ENCODE measurements at places on chromosomes 7 and 10. TPM values are rescaled to one million over a fixed set of nuclear protein-coding genes. Genes with fewer than 3 reads are reported as not detected.

GRCh38 chr10:17910125-17910789, 41.5 kb upstream of the SLC39A12 start:
- H3K27me3 ChIP-seq, result no peaks in the 10 kb centered on the region
- H3K4me3 ChIP-seq, result no peak overlapping the region
- no peak for DNase-seq

GRCh38 chr7:29490094-29490607, 73.5 kb upstream of the PRR15 start:
- no peak for DNase-seq
- no peak overlapping the region for H3K27ac ChIP-seq
- no peak overlapping the region for H3K4me3 ChIP-seq
- peaks cover 9% of the 10 kb centered on the region for H3K4me1 ChIP-seq
- no peaks in the 10 kb centered on the region for H3K36me3 ChIP-seq

GRCh38 chr10:105857268-105858264, 1216.5 kb downstream of the SORCS3 start:
- H3K4me3 ChIP-seq, result no peak overlapping the region
- no peaks in the 10 kb centered on the region for H3K4me1 ChIP-seq
- no peak for DNase-seq
- no peaks in the 10 kb centered on the region for H3K36me3 ChIP-seq

DNA sequence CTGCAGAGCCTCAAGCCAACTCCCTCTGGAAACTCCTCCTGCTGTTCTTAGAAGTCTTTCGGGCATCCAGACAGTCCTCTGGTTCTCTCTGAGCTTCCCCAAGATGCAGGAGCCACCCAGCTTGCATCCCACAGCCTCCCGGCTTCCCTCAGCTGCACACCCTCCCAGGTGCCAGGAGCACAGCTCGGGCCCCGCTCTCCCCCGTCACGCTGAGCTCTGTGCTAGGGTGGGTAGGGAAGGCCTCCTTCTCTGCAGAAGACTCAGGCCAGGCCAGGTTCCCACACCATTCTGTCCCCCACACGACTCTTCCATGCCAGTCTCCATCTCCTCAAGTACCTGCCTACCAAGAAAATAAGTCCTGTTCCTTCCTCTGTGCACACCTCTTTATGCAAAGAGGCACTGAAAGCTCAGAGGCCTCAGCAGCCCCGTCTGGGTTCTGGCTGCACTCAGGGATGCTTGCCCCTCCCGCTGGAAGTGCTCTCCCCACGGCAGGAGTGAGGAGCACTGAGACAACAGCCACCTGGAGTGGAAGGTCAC, 537.1 kb downstream of the PTPRN2 start:
- H3K36me3 ChIP-seq, result no peaks in the 10 kb centered on the region
- H3K4me3 ChIP-seq, result no peak overlapping the region
- no peaks in the 10 kb centered on the region for H3K27me3 ChIP-seq
- no peak overlapping the region for H3K27ac ChIP-seq
- H3K4me1 ChIP-seq, result no peaks in the 10 kb centered on the region

- no peaks in the 10 kb centered on the region for H3K36me3 ChIP-seq
- H3K27me3 ChIP-seq, result no peaks in the 10 kb centered on the region
- no peaks in the 10 kb centered on the region for H3K4me1 ChIP-seq
- H3K27ac ChIP-seq, result no peak overlapping the region
Measured at GRCh38 chr10:78513330-78513729, 479.7 kb downstream of the RPS24 start.

- H3K27ac ChIP-seq, result no peak overlapping the region
- no peak for DNase-seq
- no peaks in the 10 kb centered on the region for H3K27me3 ChIP-seq
- H3K36me3 ChIP-seq, result no peaks in the 10 kb centered on the region
- H3K4me3 ChIP-seq, result no peak overlapping the region
Measured at GRCh38 chr10:88819290-88819689, 16.8 kb downstream of the LIPM start.

DNA sequence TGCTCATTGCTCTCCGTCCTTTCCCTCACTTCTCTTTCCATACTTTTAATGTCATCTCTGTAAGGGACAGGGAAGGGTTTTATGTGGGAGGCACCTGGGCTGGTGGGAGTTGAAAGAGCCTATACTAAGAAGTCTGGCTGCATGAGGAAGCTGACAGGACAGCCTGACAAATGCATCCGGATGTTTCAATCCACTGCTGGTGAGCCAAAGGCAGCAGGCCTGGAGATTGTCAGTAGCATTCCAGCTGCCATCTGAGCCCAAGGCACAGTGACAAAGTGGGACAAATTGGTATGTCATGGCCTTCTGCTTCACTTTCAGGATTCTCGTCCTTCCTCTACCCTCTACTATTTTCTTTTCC, 218.4 kb downstream of the STK31 start:
- no peaks in the 10 kb centered on the region for H3K36me3 ChIP-seq
- no peak overlapping the region for H3K27ac ChIP-seq
- H3K4me1 ChIP-seq, result no peaks in the 10 kb centered on the region
- no peak overlapping the region for H3K4me3 ChIP-seq
- no peak for DNase-seq

GRCh38 chr10:89926736-89927135, 225.3 kb downstream of the KIF20B start:
- H3K36me3 ChIP-seq, result no peaks in the 10 kb centered on the region
- no peak overlapping the region for H3K27ac ChIP-seq
- H3K4me1 ChIP-seq, result no peaks in the 10 kb centered on the region
- H3K4me3 ChIP-seq, result no peak overlapping the region

GRCh38 chr10:111545861-111546605, 469.2 kb downstream of the ADRA2A start:
- H3K27me3 ChIP-seq, result no peaks in the 10 kb centered on the region
- H3K27ac ChIP-seq, result no peak overlapping the region
- no peak for DNase-seq
- no peaks in the 10 kb centered on the region for H3K4me1 ChIP-seq
- no peaks in the 10 kb centered on the region for H3K36me3 ChIP-seq
- H3K4me3 ChIP-seq, result no peak overlapping the region

GRCh38 chr7:94401428-94401814, 6.7 kb downstream of the COL1A2 start:
- no peak for DNase-seq
- H3K27ac ChIP-seq, result no peak overlapping the region
- no peaks in the 10 kb centered on the region for H3K4me1 ChIP-seq
- H3K4me3 ChIP-seq, result no peak overlapping the region
- H3K36me3 ChIP-seq, result no peaks in the 10 kb centered on the region

DNA sequence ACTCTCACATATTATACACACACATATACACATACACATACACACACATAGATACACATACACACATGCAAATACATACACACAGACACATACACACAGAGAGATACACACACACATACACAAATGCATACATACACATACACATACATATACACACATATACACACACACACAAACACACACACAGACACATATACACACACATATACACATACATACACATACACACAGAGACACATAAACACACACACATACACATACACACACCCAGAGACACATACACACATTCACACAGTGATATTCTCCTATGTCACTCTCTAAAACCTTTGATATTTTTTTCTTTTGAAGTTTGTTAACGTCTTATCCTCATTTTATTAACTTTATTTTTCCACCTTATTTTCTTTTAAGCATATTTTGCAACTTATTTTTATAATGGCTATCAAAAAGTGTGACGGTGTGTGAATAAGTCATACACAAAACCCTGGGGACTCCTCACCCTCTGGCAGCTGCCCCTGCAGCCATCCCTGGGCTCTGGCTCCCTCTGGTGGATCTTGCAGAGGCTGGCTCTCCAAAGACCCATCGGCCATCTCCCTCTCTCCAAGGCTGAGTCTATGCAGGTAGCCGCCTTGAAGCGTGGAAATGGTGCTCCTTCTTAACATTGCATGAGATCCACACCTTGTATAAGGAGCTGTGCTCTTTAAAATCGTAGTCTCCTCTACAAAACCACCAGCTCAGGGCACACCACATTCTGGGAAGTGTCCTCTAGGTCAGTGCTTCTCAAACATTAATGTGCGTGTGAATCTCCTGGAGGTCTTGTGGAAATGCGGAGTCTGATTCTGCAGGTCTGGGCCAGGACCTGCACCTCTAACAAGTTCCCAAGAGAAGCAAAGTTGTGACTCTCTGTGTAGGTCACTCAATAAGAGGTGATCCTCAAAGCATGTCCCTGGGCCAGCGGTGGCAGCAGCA, 4.1 kb upstream of the C10orf120 start:
- DNase-seq, result no peak
- H3K27ac ChIP-seq, result no peak overlapping the region
- H3K36me3 ChIP-seq, result no peaks in the 10 kb centered on the region
- H3K4me1 ChIP-seq, result no peaks in the 10 kb centered on the region

GRCh38 chr7:41608447-41608846, 94.4 kb downstream of the INHBA start:
- H3K27me3 ChIP-seq, result no peaks in the 10 kb centered on the region
- H3K27ac ChIP-seq, result no peak overlapping the region
- no peak for DNase-seq
- no peak overlapping the region for H3K4me3 ChIP-seq
- no peaks in the 10 kb centered on the region for H3K4me1 ChIP-seq
- H3K36me3 ChIP-seq, result no peaks in the 10 kb centered on the region

GRCh38 chr7:99806839-99807478, 20.9 kb upstream of the CYP3A43 start:
- no peak overlapping the region for H3K27ac ChIP-seq
- H3K4me3 ChIP-seq, result no peak overlapping the region
- no peaks in the 10 kb centered on the region for H3K4me1 ChIP-seq
- H3K36me3 ChIP-seq, result no peaks in the 10 kb centered on the region
- peaks cover 4% of the 10 kb centered on the region for H3K27me3 ChIP-seq
- DNase-seq, result no peak

DNA sequence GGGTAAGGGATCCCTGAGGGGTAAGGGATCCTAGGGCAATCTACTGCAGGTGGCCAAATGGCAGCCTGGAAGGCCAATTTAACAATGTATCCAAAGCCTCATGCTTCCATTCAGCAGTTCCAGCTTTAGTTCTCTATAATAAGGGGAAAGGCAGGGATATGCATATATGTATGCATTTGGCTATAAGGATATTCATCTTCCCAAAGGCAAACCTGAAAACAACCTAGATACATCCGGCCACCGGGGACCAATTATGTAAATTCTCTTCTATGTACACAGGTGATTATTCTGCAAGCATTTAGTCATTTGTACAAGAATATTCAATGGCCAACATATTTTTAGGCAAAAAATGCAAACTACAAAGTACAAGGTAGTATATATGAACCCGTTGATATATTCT, 26.7 kb downstream of the PSAP start:
- H3K4me1 ChIP-seq, result peaks cover 25% of the 10 kb centered on the region
- DNase-seq, result no peak
- H3K36me3 ChIP-seq, result peaks cover 82% of the 10 kb centered on the region
- no peaks in the 10 kb centered on the region for H3K27me3 ChIP-seq
- no peak overlapping the region for H3K4me3 ChIP-seq
- no peak overlapping the region for H3K27ac ChIP-seq

- no peak overlapping the region for H3K4me3 ChIP-seq
- H3K4me1 ChIP-seq, result peaks cover 3% of the 10 kb centered on the region
- H3K36me3 ChIP-seq, result no peaks in the 10 kb centered on the region
Measured at GRCh38 chr7:24704311-24704710, 53.0 kb downstream of the GSDME start.

DNA sequence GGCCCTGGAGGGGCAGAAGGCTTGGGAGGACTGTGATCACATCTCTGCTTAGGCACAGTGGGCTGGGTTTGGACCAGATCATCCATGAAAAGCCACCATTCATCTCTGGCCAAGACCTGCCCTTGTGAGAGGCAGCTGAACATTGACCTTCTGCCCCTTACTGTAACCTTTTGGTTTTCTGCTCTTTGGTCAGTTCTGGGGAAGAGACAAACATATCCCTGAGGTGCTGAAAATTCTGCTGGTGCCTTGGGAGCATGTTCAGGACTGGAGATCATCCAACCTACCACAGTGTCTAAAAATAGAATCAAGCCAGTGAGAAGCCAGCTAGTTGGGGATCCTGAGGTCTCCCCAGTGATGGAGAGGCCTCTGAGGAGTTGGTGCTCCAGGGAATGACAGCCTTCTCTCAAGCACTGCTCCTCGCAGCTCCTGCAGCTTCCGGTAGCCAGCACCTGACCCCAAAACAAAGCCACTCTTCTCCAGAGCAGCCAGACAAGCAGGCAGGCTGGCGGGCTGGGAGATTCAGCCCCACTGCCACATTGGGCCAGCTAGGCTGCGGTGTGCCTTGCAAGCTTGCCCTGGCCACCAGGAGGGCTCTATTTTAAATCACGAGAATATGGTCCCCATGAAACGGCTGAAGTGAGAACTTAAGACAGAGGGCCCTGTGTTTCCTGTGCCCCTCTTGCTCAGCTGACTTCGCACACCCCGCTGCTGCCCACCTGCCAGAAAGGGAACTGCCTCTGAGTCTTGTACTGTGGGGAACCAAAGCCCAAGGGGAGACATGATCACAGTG, 37.8 kb upstream of the UBE2H start:
- no peaks in the 10 kb centered on the region for H3K27me3 ChIP-seq
- DNase-seq, result no peak
- H3K4me3 ChIP-seq, result no peak overlapping the region

DNA sequence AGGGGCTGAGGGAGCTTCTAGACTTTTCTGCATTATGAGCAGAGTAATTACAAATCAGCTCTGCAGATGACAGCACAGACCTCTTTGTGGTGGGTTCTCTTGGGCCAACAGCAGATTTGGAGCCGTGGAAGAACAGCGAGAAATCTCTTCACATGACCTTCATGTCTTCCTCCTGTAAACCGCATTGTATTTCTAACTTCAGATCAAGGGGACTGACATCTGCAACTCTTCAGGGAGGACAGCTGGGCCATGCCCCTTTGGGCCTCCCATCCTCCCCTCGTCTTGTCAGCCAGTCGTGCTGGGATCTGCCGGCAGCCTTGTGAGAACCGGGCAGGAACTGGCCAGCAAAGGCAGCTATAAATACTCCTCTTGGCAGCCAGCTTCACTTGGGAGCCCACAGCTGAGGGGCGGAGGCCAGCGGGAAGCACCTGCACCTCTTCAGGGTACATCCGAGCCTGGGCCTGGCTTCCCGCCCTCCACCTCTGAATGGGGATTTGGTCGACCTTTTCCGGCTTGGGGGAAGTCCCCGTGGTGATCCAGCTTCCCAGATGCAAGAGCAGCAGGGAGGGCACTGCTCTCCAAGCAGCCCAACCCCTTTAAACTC, 54.7 kb downstream of the STEAP1B start:
- H3K4me3 ChIP-seq, result no peak overlapping the region
- peaks cover 10% of the 10 kb centered on the region for H3K4me1 ChIP-seq
- H3K27ac ChIP-seq, result peak overlapping the region; percentile 40

DNA sequence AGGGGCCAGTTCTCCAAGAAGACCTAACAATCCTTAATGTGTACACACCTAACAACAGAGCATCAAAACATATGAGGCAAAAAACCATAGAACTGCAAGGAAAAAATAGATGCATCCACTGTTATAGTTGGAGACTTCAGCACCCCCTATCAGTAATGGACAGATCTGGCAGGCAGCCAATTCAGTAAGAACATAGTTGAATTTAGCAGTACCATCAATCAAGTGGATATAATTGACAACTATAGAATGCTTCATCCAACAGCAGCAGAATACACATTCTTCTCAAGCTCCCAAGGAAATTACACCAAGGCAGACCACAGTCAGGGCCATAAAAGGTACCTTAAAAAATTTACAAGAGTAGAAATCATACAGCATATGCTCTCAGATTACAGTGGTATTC, 42.2 kb downstream of the POLL start:
- H3K4me3 ChIP-seq, result no peak overlapping the region
- H3K4me1 ChIP-seq, result no peaks in the 10 kb centered on the region
- no peak overlapping the region for H3K27ac ChIP-seq
- no peaks in the 10 kb centered on the region for H3K27me3 ChIP-seq
- no peak for DNase-seq

Gene SFXN2
- 8.0 TPM for total RNA-seq

Gene ASB4
- total RNA-seq, result not detected

Gene THSD7A
- total RNA-seq, result 8.6 TPM

All from natural killer cell (primary cell).